ENCODE measurements at places on chromosomes 1 and 21.

GRCh38 chr1:24186993-24187790 lies at the start of gene IFNLR1:
Gene IFNLR1, minus strand, starts transcription at chr1:24187289. Its CDS starts 41 bp downstream, at chr1:24187248.
- peak; percentile 41 for DNase-seq

- peak; percentile 62 for DNase-seq
Measured at GRCh38 chr1:203572134-203572625, 54.5 kb upstream of the ATP2B4 start.

DNA sequence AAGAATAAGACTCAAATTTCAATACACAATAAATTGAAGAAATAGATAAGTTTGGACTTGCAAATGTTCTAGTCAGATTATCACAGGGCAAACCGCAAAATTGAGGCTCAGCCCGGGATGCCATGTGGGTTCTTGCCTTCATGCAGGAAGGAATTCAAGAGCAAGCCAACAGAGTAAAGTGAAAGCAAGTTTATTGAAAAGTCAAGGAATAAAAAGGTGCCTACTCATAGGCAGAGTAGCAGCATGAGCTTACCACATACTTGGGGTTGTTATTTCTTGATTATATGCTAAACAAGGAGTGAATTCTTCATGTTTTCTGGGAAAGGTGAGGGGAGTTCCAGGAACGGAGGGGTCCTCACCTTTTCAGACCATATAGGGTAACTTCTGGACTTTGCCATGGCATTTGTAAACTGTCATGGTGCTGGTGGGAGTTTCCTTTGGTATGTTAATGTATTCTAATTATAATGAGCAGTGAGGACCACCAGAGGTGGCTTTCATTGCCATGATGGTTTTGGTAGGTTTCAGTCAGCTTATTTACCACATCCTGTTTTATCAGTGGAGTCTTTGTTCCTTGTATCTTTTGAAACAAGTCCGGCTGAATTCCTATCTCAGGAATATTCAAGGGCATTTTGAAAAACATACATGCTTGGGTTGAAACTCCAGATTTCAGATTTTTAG lies 2.0 kb upstream of the OR2AK2 start:
- no peak for DNase-seq

GRCh38 chr1:199067483-199067882 lies 428.6 kb downstream of the PTPRC start:
- DNase-seq, result no peak

GRCh38 chr21:42123219-42123908 lies 52.2 kb downstream of the UMODL1 start:
- DNase-seq, result no peak

DNA sequence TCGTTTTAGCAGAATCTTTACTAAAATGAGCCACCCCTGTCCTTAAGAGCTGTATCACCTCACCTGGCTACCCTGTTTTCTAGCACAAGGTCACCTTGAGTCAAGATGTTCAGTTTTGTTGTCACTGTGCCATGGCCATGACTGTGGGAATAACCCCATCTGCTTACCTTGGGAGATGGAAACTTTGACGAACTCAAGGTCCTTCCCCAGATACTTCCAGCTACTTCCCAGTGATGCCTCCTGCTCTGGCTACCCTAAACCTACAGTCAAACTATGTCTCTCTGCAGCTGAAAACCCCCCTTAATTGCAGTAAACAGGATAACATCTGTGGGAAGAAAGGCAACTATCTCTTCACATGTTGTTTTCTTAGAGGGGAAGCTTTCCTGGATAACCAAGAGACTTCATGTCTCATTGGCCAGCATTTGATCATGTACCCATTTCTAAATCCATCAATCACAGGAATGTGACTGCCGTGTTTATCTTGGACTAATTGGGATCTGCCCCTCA lies 89.5 kb upstream of the C1orf21 start:
- DNase-seq, result no peak

DNA sequence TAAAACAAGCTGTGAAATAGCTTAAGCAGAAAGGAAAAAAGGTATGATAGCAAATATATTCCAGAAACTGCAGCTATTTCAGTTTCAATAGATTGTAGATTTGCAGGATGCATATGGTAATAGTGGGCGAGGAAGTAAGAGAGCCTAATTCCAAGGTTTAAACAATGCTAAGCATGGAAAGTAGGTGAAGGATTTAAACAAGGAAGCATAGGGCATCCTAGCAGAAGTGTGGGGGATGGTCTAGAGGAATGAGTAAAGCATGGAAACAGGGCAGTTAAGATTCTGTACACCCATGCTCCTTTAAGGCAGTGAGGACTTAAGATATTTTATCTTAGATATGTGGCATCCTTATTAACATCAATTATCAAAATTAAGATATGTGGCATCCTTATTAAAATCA lies 2.6 kb downstream of the IVNS1ABP start:
- DNase-seq, result no peak

DNA sequence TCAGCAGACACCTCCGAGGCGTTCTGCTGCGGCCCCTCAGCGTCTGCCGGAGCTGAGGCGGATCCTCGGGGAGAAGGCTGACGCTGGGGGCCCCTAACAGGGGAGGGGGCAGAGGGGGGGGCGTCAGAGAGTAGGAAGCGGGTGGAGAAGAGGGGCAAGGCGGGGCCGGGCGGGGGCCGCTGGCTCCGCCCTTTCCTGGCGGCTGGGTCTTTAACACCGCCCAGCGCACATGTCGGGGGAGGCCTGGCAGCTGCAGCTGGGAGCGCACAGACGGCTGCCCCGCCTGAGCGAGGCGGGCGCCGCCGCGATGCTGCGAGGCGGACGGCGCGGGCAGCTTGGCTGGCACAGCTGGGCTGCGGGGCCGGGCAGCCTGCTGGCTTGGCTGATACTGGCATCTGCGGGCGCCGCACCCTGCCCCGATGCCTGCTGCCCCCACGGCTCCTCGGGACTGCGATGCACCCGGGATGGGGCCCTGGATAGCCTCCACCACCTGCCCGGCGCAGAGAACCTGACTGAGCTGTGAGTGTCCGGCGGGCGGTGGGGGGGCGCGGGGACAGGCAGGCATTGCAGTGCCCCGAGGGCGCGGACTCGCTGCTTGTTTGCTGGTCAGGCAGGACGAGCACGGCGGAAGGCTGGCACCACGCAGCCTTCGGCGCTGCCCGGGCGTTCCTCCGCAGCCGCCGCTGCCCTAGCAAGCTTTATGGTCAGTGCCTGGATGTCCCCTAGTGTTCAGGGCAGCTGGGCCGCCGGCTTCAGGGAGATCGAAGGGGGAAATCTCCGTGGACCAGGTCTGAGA lies at the start of gene NTRK1:
TSS of gene NTRK1 (plus strand) at position 238 of the 796 bp plus-strand sequence. CDS start at position 308, 70 bp downstream.
- DNase-seq, result peak; percentile 56

DNA sequence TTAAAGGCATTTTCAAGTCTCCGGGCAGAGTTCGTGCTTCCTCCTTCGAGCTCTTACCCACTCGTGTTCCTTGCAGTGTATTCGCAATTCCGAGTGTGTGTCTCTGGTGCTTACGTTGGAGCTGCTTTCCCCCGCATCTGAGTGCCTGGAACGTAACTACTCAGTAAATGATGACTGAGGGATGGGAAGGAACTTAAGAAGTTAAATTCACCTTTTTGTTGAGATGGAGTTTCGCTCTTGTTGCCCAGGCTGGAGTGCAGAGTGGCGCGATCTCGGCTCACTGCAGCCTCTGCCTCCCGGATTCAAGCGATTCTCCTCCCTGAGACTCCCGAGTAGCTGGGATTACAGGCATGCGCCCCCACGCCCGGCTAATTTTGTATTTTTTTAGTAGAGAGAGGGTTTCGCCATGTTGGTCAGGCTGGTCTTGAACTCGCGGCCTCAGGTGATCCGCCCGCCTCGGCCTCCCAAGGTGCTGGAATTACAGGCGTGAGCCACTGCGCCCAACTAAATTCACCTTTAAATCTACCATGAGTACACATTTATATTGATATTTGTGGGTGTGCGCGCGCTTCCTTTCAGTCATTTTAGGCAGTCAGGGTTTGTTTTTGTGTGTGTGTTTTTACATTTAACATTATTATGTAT lies 837 bp downstream of the NDUFS5 start:
- DNase-seq, result no peak

DNA sequence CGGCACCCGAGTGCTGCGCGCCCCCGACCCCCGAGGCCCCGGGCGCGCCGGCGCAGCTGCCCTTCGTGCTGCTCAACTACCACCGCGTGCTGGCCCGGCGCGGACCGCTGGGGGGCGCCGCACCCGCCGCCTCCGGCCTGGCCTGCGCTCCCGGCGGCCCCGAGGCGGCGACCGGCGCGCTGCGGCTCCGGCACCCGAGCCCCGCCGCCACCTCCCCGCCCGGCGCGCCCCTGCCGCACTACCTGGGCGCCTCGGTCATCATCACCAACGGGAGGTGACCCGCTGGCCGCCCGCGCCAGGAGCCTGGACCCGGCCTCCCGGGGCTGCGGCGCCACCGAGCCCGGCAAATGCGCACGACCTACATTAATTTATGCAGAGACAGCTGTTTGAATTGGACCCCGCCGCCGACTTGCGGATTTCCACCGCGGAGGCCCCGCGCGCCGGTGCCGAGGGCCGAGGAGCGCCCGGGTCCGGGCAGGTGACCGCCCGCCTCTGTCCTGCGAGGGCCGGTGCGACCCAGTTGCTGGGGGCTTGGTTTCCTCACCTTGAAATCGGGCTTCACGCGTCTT lies 49.0 kb downstream of the SIM2 start:
- peak; percentile 86 for DNase-seq

- DNase-seq, result no peak
Measured at GRCh38 chr1:193105821-193106177, 585 bp upstream of the GLRX2 start.

DNA sequence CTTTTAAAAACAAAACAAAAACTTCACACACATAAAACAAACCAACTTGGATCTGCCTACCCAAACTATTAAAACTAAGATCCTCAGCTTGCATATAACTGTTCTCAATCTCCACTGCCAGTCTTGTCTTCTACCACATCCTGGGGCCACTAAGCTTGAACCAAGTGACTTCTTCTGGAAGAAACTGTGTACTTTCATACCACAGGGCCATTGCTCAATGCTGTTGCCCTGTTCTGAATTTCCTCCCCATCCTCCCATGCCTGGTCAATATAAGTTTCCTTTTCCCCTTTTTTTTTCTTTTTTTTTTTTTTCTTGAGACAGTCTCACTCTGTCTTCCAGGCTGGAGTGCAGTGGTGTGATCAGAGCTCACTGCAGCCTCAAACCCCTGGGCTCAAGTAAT lies 109.9 kb downstream of the KIAA0319L start:
- no peak for DNase-seq

GRCh38 chr21:36420571-36421339 lies 35.6 kb downstream of the CHAF1B start:
- no peak for DNase-seq

DNA sequence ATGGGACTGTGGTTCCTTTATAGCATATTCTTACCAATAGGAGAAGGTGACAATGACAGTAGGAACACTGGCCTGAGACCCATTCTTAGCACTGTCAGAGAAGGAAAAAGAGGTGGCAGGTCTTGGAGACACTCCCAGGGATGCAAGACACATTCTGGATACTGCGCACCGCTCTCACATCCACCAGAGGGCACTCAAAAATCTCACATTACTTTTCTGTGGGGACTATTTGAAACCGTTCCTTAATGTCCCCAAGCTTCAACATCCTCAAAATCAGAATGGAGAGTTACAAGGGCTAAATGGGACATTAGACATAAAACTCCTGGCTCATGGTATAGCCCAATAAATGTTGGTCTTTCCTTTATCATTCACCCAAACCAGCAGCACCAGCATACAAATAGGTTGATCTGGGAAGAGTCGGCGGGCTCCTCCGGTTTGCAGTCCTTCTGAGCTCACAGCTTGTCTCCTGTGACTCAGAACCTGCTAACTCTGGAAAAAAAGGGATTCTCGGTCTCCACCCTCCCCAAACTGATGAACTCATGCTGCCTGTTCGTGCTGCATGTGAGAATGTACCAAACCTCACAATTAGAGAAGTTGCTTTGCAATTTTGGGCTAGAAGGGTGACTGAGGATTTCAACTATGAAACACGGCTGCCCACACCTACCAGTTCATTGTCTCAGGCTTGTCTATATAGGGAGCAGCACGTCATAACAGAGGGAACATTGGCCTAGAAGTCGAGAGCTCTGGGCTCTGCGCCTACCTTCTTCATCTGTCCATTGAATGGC lies 40.2 kb downstream of the IL12RB2 start:
- DNase-seq, result peak; percentile 60

DNA sequence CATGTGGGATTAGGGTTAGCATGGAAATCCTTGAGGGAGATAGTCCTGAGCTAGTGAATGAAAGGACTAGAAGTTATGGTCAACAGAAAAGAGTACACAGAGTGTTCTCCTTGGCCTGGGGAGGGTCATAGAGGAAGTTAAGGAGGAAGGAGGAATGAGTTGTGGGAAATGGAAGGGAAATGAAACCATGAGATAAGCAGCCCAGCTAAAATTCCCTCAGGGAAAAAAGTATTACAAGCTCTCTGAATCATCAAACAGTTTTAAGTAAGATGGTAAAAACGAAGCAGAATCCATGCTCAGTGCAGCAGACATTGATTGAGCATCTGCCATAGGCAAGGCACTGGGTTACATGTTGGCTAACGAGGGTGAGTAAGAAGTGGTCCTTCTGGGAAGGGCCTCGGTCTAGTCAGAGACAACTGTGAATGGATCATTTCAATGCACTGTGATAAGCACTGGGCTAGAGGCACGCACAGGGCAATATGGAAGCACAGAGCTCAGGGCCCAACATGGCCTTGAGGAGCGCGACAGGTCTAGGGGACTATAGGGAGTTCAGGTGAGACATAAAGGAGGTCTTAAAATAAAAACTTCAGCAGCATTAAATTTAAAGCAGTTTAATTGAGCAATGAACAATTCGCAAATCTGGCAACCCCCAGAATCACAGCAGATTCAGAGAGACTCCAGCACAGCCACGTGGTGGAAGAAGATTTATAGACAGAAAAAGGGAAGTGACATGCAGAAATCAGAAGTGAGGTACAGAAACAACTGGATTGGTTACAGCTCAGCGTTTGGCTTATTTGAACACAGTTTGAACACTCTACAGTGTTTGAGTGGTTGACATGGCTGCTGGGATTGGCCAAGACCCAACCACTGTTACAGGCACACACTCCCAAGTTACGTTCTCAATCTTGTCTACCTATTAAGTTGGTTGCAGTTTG lies 219.5 kb downstream of the HLX start:
- no peak for DNase-seq

GRCh38 chr1:6408023-6408422 lies 11.7 kb downstream of the HES2 start:
- DNase-seq, result no peak

DNA sequence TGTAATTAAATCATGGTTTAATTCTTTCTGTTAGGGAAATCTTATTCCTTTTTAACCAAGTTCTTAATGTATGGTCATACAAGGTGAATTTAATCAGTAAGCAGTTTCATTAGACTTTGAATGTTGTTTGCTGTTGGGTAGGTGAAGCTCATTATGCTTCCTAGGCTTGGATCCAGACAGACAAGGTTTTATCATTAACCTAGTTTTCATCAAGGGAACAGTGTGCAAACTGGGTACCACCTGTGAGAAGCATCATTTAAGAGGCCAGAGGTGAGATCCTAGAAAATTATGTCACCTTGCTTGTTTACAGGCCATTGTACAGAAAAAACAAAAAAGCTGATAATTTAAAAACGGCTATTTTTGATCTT lies 130.1 kb downstream of the RYR2 start:
- no peak for DNase-seq

GRCh38 chr21:43917515-43918384 lies 52.7 kb downstream of the AGPAT3 start:
- DNase-seq, result no peak

Data from AG08396 (cell line).